ENCODE measurements at places on chromosomes 1 and 21.

- DNase-seq = peak; percentile 97
Observed at GRCh38 chr1:35449334-35450008, 107.7 kb downstream of the KIAA0319L start.

DNA sequence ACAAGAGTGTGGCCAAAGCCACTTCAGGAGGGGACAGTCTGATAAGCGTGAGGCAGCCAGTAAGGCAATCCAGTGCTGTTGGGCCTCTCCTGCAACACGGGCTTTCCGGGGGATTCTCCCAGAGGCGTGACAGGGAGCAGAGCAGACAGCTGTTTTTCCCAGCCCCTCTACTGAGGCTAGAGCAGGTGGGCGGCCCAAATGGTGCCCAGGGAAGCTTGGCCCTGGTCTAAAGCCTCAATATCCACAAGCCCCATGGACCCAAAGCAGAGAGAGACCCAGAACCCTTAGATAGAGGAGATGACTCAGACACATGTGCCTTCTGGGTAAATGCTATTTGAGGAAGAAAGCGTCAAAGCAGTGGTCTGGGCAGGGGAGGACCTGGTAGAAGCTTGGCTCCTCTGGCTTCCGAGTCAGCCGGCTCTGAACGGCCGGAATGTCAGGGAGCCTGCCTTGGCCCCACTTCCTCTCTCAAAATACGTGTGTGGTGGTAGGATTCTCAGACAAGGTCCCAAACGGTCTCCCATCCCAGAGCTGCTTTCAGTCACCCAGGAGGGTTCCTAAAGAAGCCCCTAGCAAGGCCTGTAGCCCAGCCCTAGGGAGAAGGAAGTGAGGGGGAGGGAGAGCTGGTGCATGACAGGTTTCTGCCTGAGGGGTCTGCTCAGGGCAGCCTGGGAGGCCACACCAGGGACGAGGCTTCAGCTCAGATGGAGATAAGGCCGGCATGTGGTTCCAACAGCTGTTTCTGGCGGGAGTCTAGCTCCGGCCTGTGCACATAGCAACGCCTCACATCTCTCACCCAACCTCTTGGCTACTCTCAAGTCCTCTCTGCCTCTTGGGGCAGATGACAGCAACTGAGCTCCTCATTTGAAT lies 28.8 kb downstream of the PIK3C2B start:
- DNase-seq = no peak

GRCh38 chr1:162180813-162181212 lies 111.3 kb downstream of the NOS1AP start:
- no peak for DNase-seq

DNA sequence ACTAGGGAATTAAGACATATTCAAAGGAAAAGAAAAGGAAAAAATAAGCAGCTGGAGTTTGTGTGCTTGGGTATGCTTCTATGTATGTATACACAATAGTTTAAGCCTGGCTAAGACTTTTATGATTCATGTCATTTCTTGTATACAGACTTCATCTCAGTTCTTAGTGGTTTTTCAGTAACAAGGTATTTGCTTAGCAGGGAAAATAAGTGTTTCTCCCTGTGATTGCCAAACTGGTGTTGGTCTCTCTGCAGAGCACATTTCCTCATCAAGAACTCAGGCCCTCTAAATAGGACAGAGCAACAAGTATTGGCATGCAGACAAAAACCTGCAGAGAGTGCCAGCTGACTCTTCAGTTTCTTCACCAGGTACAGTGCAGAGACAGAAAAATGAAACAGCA lies 484.4 kb upstream of the ZRANB2 start:
- DNase-seq = peak; percentile 22
